ENCODE measurements at places on chromosomes 5 and 9. TPM values are rescaled to one million over a fixed set of nuclear protein-coding genes. Genes with fewer than 3 reads are reported as not detected.

The SLC27A4 gene
- total RNA-seq: 18.6 TPM

The MIER3 gene
- total RNA-seq: 12.9 TPM

The NDUFB6 gene
- 64.1 TPM for total RNA-seq

The DMRTA1 gene
- total RNA-seq: 0.06 TPM

The TEX48 gene
- not detected for total RNA-seq

Data from aortic smooth muscle cell (primary cell).